ENCODE measurements at places on chromosomes 1 and 21.

- DNase-seq = no peak
Measured at GRCh38 chr1:193549081-193549480, 362.7 kb upstream of the B3GALT2 start.

DNA sequence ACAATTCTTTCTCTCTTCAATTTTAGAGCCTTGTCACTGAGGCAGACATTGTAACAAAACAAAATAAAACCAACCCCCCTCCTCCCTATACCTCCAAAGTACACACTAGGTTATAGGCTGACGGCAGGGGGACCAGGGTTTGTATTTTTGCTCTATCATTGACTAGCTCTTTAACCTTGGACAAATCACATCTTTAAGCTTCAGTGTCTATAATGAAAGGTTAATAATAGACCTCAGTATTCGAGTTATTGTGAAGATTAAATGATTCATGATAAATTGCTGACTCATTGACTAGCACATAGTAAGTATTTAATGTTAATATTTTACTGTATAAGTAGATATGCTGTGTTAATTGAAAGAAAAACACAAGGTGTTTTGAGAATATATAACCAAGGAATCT lies 1267.6 kb upstream of the ADGRL2 start:
- DNase-seq = no peak

GRCh38 chr1:158933621-158934020 lies 2.3 kb downstream of the PYHIN1 start:
- DNase-seq = no peak

DNA sequence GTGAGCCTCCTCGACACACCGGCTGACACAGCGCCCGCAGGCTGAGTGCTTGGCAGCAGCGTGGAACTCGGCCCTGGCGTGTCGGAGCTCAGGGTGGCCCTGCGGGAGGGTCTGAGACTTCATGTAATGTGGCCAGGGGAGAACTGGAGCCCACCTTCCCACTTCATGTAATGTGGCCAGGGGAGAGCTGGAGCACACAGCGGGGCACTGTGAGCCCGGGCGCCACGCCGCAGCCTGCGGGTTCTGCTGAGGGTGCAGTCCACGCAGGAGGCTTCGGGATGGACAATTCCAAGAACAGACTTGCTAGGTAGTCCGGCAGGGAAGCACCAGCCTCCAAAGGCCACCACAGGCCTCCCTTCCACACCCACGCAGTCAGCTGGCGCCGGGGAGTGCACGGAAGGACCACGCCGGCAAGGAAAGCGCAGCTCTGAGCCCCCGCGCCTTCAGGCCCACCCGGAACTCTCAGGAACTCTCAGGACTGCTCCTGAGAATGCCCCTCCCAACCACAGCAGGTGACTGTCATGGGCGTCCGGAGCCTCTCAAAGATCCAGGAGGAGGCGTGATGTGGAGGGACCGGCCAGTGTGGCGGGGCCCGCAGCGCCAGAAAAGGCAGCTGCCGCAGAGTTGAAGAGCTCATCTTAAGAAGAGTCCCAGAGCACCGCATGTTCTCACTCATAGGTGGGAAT lies 19.3 kb upstream of the ADARB1 start:
- peak; percentile 26 for DNase-seq

GRCh38 chr1:214303141-214303930 lies 22.4 kb downstream of the SMYD2 start:
- DNase-seq = no peak
